ENCODE measurements at places on chromosomes 12 and 14.

DNA sequence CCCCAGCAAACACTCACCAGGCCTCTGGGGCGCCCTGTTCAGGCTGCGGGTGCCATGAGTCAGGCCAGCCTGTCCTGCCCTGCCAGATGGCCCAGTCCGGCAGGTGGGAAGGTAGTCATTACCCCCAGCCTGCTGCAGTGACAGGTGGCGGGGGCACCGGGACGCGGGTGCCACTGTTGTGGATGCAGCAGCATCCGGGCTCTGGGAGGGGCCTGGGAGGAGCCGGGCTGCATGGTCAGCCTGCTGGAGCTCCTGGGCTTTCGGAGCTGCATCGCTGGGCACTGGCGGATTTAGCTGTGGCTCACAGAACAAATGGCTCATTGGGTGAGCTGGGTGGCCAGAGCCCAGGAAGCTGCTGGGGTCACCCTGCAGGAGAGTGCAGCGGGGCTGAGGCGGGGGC is 13.5 kb downstream of the CEP170B start:
- no peak for DNase-seq

DNA sequence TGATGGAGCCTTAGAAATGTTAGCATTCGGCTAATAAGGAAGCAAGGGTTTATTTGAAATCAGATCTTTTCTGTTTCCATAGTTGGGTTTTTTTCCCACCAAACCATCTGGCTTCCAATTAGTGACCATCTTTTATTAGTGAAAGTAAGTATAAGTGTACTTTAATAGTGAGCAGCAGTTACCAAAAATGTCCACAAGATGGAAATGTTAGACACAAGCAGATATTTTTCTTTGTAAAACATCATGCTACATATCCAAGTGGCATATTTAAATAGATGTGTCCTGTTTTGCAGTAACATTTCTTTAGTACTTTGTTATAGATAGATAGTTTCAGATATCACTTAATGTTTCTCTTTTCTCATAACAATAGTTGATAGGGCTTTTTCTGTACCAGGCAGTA is 28.8 kb downstream of the YEATS4 start:
- DNase-seq: peak; percentile 68

GRCh38 chr14:94367347-94368242 is 20.8 kb downstream of the SERPINA1 start:
- no peak for DNase-seq

DNA sequence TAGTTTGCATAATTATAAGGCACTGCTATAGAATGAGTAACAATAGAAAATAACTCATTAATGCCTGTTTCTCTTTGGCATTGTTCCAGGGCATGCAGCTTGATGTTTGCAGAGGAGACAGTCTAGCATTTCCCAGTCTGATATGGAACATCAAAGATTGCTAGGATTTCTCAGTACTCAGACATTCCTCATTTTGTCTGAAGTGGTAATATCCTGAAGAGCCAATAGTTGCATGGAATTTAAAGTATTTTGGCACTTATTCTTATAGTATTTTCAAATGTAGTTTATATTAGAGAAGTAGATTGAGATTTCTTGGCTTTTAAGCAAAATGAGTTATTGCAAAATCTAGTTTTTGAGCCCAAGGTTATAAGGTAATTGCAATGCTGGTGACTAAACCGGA is 337.3 kb upstream of the E2F7 start:
- no peak for DNase-seq

GRCh38 chr12:75334384-75335030 is at the start of gene GLIPR1L1:
Gene GLIPR1L1, plus strand, starts transcription at chr12:75334670. Its CDS starts 59 bp downstream, at chr12:75334729.
- DNase-seq: peak; percentile 90

DNA sequence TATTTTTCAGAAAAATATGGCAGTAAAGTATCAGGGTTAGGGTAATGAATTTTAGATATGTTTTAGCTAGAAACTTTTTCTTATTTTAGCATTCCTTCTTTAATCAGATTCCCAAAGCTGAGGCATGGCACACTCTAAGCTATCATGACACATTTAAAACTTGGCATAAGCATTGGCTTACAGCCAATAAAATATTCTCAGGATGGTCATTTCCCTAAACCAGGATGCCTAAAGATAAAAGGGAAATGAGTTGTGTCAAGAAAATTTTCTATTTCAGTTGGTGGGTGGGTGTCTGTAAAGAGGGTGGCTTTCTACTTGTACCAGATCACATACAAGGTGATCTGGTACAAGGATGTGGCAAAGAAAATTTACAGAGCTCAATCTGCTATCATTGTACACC is 47.8 kb downstream of the PEBP1 start:
- no peak for DNase-seq

GRCh38 chr14:33350366-33350990 is 411.8 kb downstream of the NPAS3 start:
- DNase-seq: no peak

DNA sequence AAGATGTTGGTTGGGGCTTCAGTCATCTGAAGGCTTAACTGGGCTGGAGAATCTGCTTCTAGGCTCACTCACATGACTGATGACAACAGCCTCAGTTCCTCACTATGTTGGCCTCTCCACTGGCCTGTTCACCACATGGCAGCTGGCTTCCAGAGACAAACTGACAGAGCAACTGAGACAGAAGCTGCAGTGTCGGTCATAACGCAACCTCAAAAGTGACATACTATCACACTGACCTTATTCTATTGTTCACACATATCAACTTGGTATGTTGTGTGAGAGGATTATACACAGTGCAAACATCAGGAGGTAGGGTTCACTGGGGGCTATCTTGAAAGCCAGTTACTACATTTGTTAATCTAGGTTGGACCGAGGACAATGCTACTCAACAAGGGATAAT is 92.9 kb downstream of the PAWR start:
- no peak for DNase-seq

- no peak for DNase-seq
These were observed 218.8 kb downstream of the DPF3 start for GRCh38 chr14:72675126-72675525.

DNA sequence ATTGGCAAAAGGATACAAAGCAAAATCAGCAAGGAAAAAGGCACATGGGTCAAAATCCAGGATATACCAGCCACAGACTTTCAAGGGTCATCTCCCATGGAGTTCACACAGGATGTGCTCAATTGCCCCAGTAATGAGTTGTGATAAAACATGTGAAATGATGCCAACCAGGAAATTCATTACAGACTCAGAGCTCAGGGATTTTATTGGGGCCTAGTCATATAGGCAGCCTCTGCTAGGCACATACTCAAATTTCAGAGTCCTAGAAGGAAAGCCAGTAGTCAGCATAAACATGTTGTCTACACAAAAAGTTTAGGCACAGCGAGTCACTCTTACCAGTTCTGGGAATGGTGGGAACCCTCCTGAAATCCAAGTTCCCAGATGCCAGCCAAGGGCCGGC is 64.4 kb upstream of the OSBPL8 start:
- peak; percentile 71 for DNase-seq

GRCh38 chr12:6345319-6346091 is 3.6 kb upstream of the TNFRSF1A start:
- peak; percentile 97 for DNase-seq

DNA sequence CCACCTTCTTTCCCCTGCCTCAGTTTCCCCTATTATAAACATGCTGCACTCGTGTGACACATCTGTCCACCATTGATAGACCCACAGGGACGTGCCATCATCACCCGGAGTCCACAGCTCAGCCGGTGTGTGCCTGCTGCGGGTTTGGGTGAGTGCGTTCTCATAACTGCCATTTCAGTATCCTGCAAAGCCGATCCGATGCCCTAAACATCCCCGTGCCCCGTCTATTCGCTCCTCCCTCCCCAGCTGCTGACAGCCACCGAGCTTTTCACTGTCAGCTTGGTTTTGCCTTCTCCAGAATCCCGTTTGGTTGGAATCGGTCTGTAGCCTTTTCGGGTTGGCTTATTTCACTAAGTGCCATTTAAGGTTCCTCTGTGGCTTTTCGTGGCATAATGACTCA is 3.9 kb downstream of the LRCOL1 start:
- no peak for DNase-seq

DNA sequence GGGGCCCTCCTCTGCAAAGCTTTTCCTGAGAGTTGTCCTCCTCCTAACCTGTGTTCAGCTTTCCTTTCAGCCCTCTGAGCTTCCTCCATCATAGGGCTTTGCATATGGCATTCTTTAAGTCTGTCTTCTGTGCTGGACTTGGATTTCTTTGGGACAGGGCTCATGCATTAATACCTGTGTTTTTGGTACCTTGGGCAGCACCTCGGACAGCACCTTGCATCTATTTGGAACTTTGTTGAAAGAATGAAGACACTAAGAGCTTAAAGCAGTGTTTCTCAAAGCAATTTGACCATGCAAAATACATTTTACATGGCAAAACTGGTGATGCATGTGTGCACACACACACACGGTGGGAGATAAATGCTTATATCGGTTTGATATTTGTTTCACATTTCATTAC is 115.0 kb upstream of the SRRM4 start:
- DNase-seq: no peak

DNA sequence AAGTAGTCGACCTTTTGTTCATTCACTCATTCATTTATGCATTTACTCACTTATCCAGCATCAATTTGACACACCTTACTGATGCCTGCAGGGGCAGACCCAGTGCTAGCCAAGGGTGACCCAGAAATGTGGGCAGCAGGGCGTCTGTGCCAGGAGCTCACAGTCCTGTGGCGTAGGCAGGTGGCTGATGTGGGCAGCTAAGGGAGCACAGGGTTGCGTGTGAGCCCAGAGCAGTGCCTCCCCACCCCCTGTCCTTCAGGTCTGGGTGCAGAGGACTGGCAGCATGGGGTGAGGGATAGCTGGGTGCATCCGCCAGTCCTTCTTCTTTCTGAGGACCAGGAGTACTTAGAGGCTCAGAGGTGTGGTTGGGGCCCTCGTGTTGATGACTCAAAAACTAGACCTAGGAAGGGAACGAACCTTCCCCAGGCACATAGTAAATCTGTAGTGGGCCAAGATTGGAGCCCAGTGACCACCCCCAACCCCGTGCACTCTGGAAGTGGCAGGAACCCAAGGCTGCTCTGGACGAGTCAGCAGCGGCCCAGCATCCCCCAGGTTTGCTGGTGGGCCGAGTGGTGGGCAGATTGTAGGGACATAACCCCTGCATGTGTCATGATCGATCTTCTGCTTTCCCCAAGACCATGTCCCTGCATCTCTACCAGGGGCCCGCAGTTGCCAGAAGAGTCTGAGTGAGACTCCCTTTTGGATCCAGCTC is 63.9 kb downstream of the BEGAIN start:
- DNase-seq: no peak

DNA sequence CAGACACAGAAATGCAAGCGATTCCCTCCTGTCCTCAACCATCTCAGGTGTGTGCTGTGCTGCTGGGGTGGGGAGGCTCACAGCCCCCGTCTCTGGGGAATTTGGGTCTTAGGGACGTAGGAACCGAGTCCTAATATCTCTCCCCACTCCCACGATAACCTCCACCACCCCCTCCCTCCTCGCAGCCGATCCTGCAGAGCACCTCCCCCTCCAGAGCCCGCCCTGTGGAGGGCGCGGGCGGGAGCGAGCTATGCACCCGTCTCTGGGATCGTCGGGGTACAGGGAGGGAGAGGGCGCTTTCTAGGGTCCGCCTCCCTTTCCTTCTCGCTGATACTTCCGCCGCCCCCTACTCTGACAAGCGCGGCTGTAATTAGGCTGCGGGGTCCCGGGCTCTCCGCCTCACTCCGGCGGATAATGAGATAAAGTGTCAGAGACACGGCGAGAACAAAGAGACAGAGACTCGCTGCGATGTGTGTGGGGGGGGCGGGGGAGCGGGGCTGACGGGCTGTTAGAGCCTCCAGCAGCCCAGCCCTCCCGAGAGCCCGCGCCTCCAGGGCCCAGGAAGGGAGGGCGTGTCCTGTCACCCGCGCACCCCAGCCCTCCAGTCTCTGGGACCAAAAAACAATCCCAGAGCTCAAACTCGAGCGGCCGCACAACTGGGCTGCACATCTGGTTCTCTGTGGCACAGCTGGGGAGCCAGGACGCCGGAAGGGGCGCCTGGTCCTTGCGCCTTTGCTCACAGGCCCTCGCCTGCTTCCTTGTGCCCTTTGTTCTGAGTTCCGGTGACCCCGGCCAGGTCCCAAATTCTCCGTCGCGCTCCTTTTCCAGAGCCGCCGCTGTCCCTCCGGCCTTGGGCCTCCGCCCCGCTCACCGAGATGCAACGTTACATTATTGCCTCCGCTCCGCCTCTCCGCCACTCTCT is 8.7 kb downstream of the SHMT2 start:
- DNase-seq: no peak

DNA sequence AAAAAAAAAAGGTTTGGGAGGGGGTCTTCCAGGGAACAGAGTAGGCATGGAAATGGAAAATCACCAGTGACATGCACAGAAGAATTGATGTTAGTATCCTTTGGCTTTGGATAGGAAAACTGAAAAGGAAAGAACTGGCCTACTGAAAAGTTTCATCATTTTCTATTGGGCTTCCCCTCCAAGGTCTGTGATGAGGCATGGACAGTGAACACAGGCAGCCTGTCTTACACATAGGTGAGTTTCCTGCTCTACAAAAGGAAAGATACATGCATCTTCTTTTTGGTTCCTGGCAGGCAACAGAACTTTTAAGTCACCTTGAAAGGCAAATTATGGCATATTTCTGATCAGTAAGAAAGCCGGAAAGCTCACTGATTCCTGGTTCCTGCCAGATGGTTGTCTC is 5.8 kb downstream of the BMAL2 start:
- no peak for DNase-seq

GRCh38 chr14:90940318-90940962 is 120.0 kb downstream of the RPS6KA5 start:
- no peak for DNase-seq

DNA sequence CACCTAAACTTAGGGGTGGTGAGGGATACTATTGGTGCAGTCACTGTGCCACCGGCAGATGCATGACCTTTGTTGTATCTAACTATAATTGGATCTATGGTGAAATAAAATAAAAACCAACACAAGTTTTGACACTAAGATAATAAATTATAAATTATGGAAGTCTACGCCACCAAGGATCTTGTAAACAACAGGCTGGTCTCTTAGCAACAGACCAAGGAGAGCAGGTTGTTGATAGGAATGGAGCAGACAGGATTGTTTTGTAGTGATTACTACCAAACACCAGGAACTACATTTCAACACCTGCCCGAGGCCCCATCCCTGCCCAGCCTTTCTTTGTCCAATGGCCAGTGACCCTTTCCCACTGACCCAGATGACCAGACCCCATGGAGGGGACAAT is 1178.0 kb downstream of the VRK1 start:
- DNase-seq: no peak

GRCh38 chr12:68119724-68120211 is 39.8 kb downstream of the IFNG start:
- DNase-seq: no peak

- DNase-seq: peak; percentile 23
These were observed 19.6 kb downstream of the ACVR1B start for GRCh38 chr12:51970904-51971646.

- DNase-seq: no peak
These were observed 165.5 kb upstream of the NOS1 start for GRCh38 chr12:117526757-117527478.
